Activated T-cell treated with anti-CD3 and anti-CD28 coated beads, Interleukin-2, amount 50 U/mL, for 72 hours (primary cell): ENCODE measurements at places on chromosomes 16 and 17. TPM values are rescaled to one million over a fixed set of nuclear protein-coding genes. Genes with fewer than 3 reads are reported as not detected.

GRCh38 chr16:85113168-85113733, 979 bp upstream of the CIBAR2 start:
- DNase-seq = no peak
- no peaks in the 10 kb centered on the region for H3K36me3 ChIP-seq
- H3K4me3 ChIP-seq = no peak overlapping the region
- H3K27me3 ChIP-seq = no peaks in the 10 kb centered on the region

The NUPR1 gene
- not detected for total RNA-seq

The RNF157 gene
- 100 TPM for total RNA-seq

The KRT36 gene
- total RNA-seq = not detected

The SMARCD2 gene
- 103 TPM for total RNA-seq

DNA sequence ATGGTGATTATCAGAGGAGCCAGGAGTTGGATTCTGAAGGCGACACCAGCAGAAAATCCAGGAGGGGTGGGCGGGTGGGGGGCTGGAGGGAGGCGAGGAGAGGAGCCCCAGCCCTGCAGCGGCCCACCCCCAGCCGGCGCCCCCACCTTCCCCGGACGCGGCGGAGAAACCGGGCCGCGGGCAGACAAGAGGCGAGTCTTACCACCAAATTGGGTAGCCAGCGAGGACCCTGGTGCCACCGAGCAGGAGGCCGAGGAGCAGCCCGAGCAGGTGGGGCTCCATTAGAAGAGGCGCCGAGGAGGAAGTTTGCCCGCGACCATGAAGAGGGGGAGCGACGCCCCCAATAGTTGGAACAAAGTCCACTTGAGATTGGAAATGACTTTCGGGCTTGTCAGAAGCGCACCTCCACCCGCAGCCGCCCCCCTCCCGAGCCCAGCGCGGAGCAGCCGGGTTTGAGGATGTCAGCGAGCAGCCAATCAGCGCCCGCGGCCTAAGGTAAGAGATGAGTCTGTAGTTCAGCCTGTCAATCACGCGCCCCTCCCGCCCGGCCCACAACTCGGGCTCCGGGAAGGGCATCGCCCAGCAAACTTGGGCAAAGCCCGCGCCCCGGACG, at the start of gene WNT3:
WNT3 (minus strand) TSS at position 377 of the 613 bp plus-strand sequence; CDS start at position 282, 95 bp downstream.
- H3K36me3 ChIP-seq = no peaks in the 10 kb centered on the region
- peak within 1 kb of the TSS; percentile 73 for H3K4me3 ChIP-seq
- DNase-seq = peak; percentile 68
- H3K27me3 ChIP-seq = peaks cover 59% of the 10 kb centered on the region
- H3K4me1 ChIP-seq = peaks cover 29% of the 10 kb centered on the region

DNA sequence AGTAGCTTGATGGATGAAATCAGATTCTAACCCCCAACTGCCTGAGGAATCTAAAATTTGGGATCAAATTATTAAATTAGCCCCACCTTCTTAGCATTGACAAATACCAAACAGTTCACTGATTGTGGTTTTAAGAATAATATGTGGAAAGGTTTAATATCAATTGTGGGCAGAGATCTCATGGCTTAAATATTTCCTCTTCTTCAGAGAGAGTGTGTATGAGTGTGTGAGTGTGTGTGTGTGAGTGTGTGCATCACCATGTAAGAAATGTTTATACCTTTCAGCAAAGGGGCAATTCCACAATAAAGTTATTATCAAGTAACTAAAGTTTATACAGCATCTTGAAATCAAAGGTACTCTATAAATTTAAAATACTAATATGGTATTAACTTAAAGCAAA, 3.2 kb downstream of the SMURF2 start:
- H3K27ac ChIP-seq = no peak overlapping the region
- no peaks in the 10 kb centered on the region for H3K27me3 ChIP-seq
- H3K4me1 ChIP-seq = peaks cover 47% of the 10 kb centered on the region
- H3K4me3 ChIP-seq = no peak overlapping the region
- no peak for DNase-seq

DNA sequence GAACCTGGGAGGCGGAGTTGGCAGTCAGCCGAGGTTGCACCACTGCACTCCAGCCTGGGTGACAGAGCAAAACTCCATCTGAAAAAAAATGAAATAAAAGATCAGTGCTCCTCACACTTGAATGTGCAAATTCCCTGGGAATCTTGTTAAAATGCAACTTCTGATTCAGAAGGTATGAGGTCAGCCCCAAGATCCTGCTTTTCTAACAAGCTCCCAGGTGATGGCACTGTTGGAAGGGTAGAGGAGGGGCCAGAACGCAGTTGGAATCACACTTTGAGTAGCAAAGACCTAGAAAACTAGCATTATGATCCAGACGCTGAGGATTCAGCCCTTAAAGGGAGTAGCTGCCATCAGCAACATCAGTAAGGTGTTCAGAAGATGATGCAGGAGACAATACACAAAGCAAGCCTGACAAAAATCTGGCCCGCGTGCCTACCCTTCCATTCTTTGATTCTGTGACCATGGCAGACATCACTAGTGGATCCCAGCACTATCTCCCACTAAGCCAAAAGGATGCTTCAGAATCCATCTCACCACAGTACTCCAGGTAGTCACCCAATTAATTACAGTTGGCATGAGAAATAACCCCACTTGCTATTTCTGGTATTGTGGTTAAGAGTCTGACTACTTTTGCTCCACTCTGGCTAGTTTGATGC, 33.1 kb upstream of the MEIOC start:
- no peaks in the 10 kb centered on the region for H3K4me1 ChIP-seq
- H3K36me3 ChIP-seq = no peaks in the 10 kb centered on the region
- H3K4me3 ChIP-seq = no peak overlapping the region

DNA sequence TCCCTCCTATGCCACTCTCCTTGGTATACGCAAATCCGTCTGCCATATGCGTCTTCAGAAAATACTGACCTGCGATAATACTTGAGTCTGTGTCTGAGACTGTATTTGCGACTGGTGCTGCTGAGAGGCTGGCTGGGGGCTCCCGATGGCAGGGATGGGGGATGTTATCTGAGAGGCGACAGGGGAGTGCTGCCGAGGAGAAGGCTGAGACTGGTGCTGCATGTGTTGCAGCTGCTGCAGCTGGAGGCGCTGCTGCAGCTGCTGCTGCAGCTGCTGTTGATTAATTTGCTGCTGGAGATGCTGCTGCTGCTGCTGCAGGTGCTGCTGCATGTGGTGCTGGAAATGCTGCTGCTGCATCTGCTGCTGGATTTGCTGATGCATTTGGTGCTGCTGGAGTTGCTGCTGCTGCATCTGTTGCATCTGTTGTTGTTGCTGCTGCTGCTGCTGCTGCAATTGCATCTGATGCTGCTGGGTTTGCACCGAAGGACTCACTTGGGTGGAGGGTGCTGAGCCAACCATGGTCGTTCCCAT, 107.7 kb downstream of the TOX3 start:
- H3K4me1 ChIP-seq = no peaks in the 10 kb centered on the region
- H3K27me3 ChIP-seq = no peaks in the 10 kb centered on the region
- no peak overlapping the region for H3K27ac ChIP-seq
- peaks cover 2% of the 10 kb centered on the region for H3K36me3 ChIP-seq
- DNase-seq = no peak

GRCh38 chr16:58501242-58502131, 1.5 kb downstream of the NDRG4 start:
- H3K27me3 ChIP-seq = peaks cover 8% of the 10 kb centered on the region
- H3K27ac ChIP-seq = no peak overlapping the region
- H3K4me1 ChIP-seq = peaks cover 14% of the 10 kb centered on the region
- no peaks in the 10 kb centered on the region for H3K36me3 ChIP-seq
- H3K4me3 ChIP-seq = peak overlapping the region; percentile 85
